ENCODE measurements at places on chromosomes 5 and 9.

- no peak for DNase-seq
Observed at GRCh38 chr9:112711050-112711689, 6.7 kb downstream of the INIP start.

- DNase-seq, result no peak
Observed at GRCh38 chr9:136512651-136513071, 29.8 kb upstream of the SEC16A start.

- DNase-seq, result no peak
Observed at GRCh38 chr5:179617930-179618329, 5.5 kb downstream of the HNRNPH1 start.

DNA sequence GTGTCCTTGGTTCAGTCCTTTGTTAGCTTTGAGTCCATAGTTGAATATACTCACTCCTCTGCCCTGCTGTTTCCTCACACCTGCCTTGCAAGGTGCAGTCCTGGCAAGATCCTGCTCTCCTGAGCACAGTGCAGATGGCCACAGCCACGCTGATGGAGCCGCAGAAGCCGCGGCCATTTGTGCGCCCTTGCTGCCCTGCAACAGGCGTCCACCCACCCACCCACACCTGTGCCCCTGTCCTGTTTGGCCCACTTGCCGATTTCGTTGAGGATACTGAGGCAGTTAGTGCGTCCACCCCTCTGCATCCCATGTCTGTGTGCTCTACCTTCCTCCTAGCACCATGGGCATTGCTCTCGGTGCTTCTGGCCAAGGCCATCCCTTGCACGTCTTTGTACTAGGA is 51.1 kb upstream of the LRRTM2 start:
- no peak for DNase-seq

DNA sequence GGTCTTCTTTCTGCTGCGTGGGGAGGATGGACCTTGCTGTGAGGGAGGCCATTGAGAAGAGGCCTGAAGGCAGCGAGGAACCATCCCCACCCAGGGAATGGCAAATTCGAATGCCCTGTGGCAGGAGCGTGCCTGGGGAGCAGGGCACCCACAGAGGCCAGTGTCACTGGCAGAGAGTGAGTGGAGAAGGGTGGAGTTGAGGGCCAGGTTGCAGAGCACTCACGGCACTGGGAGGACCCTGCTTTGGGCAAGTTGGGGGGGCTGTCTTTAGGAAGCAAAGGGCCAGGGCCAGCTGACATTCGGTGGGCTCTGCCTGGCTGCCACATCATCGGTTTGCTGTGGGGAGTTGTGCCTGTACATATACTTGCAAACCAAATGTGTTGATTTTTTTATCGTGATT is 47.2 kb downstream of the SYK start:
- no peak for DNase-seq

DNA sequence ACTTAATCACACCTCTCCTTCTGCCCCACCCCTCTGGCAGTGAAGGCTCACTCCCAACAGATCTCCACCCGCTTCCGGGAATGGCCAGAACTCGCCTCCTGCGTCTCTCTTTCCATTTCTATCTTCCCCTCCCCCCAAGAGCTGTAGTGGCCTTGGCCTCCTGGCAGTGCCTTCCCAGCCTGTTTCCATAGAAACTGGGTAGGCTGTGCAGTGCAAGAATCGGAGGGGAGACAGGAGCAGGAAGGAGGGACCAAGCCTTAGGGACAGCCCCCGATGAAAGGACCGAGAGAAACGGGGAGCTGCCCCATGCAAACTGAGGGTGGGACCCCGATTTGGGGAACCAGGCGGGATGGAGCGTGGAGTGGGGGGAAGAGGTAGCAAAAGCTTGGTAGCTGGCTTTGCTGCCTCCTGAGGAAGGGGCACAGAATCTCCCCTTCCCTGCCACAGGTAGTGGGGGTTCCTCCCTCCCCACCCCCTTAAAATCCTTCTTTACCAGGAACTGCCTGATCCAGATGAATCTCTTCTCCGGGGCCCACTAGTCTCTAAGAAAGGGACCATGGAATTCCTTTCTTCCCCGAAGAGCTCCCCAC is 4.5 kb upstream of the PCDH1 start:
- no peak for DNase-seq

DNA sequence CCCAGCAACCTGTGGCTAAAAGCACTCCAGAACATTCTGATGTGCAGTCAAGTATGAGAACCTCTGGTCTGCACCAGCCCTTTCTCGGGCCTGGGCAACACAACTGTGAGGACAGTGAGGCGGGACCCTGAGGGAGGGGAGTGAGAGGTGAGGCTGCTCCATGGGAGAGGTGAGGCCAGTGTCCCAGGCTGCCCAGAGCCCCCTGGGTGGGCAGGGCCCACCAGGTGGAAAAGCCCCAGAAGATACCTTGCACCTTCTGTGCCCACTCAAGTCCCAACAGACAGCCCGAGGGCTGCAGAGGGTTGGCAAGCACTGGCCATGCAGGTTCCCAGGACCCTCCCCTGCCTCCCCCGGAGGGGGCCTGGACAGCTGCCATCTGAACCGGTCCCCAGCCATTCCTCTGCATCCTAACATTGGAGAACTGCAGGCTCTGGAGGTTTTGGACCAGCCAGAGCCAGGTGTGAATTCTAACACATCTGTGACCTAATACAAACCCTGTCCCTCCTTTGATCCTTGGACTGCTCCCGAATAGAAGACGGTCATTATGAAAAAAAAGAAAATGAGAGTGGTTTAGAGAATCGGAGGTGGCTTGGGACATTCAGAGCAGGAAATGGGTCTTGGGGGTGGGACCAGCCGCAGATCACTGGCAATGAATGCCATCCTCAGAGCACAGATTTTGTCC is 57.0 kb downstream of the DUSP1 start:
- no peak for DNase-seq

- DNase-seq, result no peak
Observed at GRCh38 chr5:118863345-118863744, 125.0 kb downstream of the DTWD2 start.

- DNase-seq, result no peak
Observed at GRCh38 chr9:131651599-131651998, 88.3 kb downstream of the RAPGEF1 start.

DNA sequence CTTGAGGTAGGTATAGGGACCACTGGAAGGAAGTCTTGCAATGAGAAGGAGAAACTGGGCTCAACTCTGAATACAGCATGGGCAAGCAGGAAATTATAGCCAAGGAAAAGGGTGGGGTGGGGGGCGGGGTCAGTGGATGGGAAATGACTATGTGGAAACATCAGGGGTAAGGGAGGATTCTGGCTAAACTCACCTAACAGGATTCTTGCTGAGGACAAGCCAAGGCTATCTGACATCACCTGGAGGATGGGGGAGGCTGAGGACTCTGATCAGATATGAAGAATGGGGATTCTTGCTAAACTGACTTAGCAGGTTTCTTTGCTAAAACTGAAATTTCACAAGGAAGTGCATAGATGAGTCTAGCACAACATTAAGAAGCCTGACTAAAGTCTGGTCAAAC is 40.8 kb downstream of the CTSL start:
- DNase-seq, result no peak

GRCh38 chr5:54586336-54586735 is 68.8 kb downstream of the SNX18 start:
- DNase-seq, result no peak

DNA sequence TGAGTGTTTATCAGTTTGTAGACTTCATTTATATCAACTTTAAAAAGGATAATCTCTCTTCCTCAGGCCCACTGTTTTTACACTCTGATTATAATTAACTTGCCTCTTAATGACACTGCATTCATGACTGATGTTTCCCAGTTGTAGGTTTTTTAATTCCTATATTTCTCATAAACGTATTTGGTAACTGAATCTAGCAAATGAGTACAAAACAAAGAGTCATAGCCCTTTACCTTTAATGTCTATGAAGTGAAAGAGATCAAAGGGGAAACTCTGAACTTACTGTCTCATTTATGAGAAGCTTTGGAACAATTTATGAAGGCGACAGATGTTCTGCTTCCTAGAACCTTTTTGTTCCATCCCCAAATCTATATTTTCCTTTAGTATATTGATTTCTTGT is 56.6 kb upstream of the ABCA1 start:
- no peak for DNase-seq

GRCh38 chr9:136667214-136667939 is 4.7 kb downstream of the EGFL7 start:
- DNase-seq, result no peak
